Stimulated activated CD4-positive, alpha-beta T cell treated with anti-CD3 and anti-CD28 coated beads, TNF-alpha, amount 100 ng/mL, for 24 hours (primary cell): ENCODE measurements at places on chromosomes 13 and 19.

DNA sequence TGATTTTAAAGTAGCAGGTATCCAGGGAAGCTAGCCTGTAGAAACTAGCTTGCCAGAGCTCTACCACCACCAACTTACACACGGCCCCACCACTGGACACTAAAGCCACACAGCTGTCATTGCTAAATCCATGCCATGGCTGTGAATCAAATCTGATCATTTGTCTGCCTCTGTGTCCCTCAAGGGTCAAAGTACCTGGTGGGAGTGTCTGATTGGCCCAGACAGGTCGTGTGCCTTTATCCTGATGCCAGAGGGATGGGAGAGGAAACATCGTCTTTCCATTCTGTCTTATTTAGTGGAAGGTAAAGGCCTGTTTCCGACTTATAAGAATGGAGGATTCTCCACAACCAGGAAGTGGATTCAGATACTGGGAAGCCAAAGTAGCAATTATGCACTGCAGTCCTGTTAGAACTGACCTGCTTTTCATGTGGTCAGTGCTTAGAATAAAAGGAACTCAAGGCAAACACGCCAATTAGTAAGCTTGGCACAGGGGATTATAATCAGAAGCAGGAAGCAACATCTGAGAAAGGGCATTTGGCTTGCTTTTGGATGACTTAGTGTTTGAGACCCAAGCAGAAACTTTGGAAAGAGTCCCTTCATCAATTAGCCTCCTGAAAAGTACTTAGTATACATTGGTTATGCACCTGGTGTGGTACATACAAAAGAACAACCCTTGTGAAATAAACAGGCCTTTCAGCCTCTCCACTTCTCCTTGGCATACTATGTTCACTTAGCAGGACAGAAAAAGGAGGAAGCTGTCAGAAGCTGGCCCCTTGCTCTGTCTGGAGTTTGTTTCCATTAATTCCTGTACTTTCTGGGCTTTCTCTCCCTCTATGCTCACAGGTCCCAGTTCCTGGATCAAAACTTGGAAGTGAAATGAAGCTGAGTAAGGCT, 192.4 kb downstream of the NUFIP1 start:
- DNase-seq: no peak

GRCh38 chr13:40165316-40165932, 501.0 kb downstream of the FOXO1 start:
- no peak for DNase-seq

- no peak for DNase-seq
These were observed 39.3 kb upstream of the GPR183 start for GRCh38 chr13:99346335-99347042.

- no peak for DNase-seq
These were observed 11.6 kb downstream of the PNPLA6 start for GRCh38 chr19:7547159-7547558.

DNA sequence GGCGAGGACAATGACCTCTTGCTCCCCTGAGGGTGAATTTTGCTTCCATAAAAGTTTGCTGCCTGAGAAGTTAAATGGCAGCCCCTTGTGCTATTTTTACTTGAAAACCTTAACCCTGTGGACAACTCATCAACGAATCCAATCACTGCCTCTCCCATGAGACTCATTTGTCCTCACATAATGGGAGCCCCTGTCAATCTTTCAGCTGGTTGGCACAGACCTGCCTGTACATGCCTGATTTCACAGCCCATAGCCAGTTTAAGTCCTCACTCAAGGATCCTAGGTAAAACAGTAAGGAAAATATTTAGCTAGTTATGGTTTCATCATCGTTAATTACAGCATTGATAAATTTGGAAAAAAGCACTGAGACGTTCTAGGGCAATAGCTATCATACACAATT, 207.4 kb downstream of the NHLRC3 start:
- DNase-seq: no peak

GRCh38 chr13:26050568-26051230, 1.1 kb downstream of the SHISA2 start:
- DNase-seq: no peak
